ENCODE measurements at places on chromosomes 6 and 20. TPM values are rescaled to one million over a fixed set of nuclear protein-coding genes. Genes with fewer than 3 reads are reported as not detected.

FAM217A gene
- total RNA-seq = not detected

DNA sequence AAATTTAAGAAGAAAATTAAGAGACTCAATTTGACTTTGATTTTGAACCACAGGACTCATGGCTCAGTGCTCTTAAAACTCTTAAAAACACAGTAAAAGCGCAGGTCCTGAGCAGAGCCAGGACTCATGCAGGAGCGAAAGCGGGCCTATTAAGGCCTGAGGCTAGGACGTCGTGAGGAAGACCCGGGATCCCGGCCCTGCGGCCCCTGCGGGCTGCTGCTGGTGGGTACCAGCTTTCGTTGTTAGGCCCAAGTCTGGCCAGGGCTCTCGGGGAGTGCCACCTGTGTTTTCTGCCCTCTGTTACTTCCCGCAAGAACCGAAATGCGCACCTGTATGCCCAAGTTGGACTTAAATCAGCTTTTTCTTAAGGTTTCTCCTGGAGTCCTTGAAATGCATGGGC lies 3.4 kb upstream of the PAX1 start:
- no peak for DNase-seq

DNA sequence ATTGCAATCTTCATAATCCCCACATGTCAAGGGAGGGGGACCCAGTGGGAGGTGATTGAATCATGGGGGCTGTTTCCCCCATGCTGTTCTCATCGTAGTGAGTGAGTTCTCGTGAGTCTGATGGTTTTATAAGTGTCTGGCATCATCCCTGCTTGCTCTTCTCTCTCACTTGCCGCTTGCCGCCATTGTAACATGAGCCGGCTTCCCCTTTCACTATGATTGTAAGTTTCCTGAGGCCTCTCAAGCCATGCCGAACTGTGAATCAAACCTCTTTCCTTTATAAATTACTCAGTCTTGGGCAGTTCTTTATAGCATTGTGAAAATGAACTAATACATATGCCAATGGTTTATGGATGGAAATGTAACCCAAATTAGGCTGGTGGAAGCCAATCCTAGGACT lies 109.4 kb upstream of the AKAP12 start:
- DNase-seq = no peak

GRCh38 chr6:74368746-74369145 lies 672.7 kb downstream of the CD109 start:
- no peak for DNase-seq

DEFB124 gene
- not detected for total RNA-seq

GRCh38 chr20:7189231-7189630 lies 421.7 kb downstream of the BMP2 start:
- no peak for DNase-seq

GRCh38 chr20:13148961-13149360 lies 72.1 kb upstream of the ISM1 start:
- DNase-seq = no peak

DNA sequence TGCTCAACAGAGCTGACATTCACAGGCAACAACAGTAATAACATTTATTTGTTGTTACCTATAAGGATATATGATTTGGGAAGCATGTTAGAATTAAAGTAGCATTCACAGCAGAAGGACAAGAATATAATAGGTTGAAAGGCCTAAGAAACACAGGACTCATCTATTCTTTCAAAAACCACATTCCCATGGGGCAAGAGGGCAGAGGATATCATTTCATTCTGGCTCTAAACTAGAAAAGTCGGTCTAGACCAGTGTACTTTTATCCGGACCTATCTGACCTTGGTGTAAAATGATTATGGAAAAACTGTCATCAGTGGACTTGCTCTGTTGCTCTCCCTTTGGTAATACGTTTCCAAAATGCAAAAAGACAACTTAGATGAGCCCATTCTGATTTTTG lies 914.7 kb upstream of the CITED2 start:
- DNase-seq = no peak

DNA sequence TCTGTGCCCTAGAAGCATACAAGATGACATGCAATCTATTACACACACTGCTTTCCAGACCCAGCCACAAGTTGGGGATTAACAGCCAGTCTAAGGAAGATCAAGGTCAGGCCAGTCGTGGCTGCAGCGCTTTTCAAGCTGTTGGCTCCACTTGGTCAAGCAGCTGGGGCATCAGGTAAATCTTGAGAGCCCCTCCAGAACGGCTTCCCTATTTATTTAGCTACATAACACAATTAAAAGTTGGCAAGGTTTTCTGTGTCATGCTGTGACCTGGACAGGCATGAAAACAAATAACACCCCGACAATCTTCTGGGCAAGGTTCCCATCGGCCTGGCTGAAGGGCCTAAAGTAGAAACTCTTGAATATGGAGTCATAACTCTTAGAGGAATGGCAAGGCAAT lies 524.3 kb downstream of the PRKN start:
- DNase-seq = no peak

HDGFL1 gene
- not detected for total RNA-seq

SSTR4 gene
- total RNA-seq = not detected

DNA sequence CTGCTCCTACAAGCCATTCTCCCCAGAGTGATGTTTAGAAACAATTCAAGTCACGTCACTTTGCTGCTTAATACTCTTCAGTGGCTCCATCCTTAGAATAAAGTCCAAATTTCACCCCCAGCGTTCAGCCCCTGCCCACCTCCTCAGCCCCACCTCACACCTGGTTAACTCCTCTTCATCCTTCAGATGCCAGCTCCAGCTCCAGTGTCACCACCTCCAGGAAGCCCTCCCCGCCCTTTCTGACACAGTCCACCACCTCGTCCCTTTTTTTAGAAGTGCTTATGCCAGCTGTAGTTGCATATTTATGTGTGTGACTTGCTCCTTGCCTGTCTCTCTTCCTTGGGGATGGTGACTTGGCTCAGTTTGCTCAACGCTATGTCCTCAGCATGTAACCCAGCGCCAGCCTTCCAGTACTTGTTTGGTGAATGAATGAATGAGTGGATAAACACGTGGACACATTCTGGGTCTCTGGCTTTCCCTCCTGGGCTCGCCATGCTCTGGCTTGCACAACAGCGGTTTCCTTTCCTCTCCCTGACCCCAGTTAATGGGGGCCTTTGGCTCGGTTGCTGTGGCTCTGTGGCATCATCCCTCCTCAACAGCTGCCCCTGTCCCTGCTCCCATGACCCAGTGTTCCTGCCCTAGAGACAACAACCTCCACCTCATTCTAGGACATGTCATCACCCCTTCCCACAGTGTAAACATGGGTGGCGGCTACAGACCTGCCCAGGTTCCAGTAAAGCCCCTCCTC lies 3.7 kb upstream of the IP6K3 start:
- no peak for DNase-seq

COQ3 gene
- 10.9 TPM for total RNA-seq

DNA sequence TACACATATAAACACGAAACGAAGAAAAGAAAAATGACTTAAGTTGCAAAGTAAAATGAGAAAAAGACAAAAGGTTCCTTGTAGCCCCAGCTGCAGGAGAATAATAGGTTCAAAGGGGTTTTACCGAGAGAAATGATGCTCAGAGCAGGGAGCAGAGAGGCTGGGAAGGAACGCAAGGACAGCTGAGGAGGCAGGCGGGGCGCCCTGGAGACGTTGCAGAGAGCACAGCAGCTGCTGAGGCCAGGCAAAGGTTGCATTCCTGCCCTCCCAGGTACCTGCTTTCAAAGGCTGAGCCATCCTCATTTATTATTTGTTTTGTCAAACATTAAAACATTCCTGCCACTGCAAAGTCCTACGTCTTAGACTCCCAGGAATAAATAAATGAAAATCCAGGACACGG lies 16.2 kb upstream of the VAPB start:
- no peak for DNase-seq

VSX1 gene
- not detected for total RNA-seq

CLVS2 gene
- not detected for total RNA-seq

DNA sequence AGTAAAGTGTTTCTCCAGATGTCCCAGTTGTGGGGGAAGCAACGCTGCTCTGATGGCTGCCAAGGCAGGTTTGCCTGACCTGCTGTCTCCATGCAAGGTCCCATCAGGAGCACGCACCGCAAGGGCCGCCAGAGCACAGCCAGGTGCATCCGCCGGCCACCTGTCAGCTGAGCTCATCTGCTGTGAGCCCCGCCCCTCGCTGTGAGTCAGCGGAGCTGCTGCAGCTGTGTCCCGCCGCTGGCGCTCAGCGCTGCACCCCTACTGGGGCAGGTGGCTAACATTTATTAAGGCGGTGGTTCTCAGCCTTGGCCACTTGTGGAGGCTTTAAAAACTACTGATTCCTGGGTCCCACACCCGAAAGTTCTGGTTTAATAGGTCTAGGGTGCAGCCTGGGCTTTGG lies 225.7 kb downstream of the UST start:
- DNase-seq = peak; percentile 90

MYO6 gene
- not detected for total RNA-seq

RIPOR3 gene
- 0.53 TPM for total RNA-seq

OPN5 gene
- not detected for total RNA-seq

- DNase-seq = no peak
Observed at GRCh38 chr6:134590449-134590848, 272.5 kb upstream of the SGK1 start.

GRCh38 chr6:11231564-11232192 lies 790 bp downstream of the NEDD9 start:
- no peak for DNase-seq

DNA sequence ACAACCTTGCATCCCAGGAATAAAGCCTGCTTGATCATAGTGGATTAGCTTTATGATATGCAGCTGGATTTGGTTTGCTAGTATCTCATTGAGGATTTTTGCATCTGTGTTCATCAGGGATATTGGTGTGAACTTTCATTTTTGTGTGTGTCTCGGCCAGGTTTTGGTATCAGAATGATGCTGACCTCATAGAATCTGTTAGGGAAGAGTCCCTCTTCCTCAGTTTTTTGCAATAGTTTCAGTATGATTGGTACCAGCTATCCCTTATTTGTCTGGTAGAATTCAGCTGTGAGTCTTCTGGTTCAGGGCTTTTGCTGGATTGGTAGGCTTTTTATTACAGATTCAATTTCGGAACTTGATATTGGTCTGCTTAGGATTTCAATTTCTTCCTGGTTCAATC lies 132.5 kb downstream of the ZFAND3 start:
- DNase-seq = no peak

- no peak for DNase-seq
Observed at GRCh38 chr6:115666997-115667396, 393.7 kb downstream of the FRK start.

- peak; percentile 46 for DNase-seq
Observed at GRCh38 chr20:2729251-2729713, 36.7 kb downstream of the EBF4 start.

GSTA3 gene
- total RNA-seq = not detected

MRPS18A gene
- 61.6 TPM for total RNA-seq

DNMT3B gene
- total RNA-seq = 18.1 TPM

DNA sequence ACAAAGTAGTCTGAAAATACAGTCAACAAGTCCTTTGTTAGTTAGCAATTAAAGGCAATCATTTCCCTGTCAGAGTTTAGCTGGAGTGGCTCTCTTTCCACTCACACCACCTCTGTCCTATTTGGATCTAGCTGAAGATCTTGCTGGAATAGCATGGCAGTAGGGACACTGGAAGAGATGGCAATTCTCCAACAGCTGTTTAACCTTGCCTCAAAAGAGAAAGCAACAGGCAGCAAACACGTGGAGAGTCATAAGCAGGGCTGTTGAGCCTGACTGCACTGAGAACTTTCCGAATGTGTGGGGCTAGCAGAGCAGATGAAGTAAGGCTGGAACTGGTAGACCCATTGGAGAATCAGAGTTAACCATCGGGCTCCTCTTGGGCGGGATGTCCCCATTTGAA lies 38.0 kb upstream of the PRSS35 start:
- DNase-seq = no peak

PGBD1 gene
- 1.9 TPM for total RNA-seq

MYH7B gene
- 0.70 TPM for total RNA-seq

GRCh38 chr6:166737261-166737660 lies 110.2 kb upstream of the RPS6KA2 start:
- DNase-seq = no peak

GRCh38 chr20:56259948-56260347 lies 11.4 kb downstream of the MC3R start:
- no peak for DNase-seq

RAET1E gene
- total RNA-seq = not detected

GRCh38 chr6:21157186-21157929 lies 436.2 kb upstream of the SOX4 start:
- no peak for DNase-seq

KCNK15 gene
- total RNA-seq = not detected

DNA sequence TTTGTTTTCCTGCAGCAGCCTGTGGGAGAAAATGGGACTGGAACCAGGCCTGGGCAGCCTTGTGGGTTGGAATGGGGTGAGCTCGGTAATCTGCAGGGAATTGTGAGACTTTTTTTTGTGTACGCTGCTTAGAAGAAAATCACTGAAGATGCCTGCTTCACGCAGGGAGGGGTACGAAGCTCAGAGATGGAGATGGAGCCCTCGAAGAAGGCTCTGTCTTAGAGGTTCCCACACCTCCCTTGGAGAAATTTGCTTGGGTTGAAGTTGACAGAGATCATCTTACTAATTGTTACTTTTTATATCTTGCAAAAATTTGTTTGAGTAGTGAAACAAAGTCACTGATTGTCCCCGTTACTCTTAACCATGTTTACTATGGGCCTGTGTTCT lies 894 bp downstream of the PYGB start:
- DNase-seq = no peak

DNA sequence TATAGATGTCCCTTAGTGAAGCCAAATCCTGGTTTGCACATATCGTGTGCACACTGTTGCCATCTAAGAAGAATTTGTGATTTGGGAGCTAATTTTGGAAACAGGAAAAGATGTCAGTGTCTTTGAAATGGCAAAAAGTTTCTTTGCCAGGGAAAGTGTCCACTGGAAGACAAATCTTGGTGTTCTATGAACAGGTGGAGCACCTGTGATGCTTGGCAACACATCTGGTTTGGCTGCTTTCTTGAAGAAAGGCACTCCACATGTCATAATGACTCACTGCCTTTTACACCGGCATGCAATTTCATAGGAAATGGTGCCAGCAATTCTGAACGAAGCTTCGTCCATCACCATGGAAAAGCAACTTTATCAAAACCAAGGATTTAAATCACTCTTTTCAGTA lies 1040.0 kb upstream of the MAP3K7 start:
- DNase-seq = no peak

- DNase-seq = no peak
Observed at GRCh38 chr6:14386263-14386662, 268.7 kb downstream of the CD83 start.

SYTL3 gene
- total RNA-seq = 0.89 TPM

- DNase-seq = no peak
Observed at GRCh38 chr20:21325296-21325695, 22.2 kb downstream of the XRN2 start.

TTLL9 gene
- total RNA-seq = not detected

- peak; percentile 73 for DNase-seq
Observed at GRCh38 chr6:32785781-32786533, 22.6 kb upstream of the HLA-DQB2 start.

- no peak for DNase-seq
Observed at GRCh38 chr6:138891255-138891986, 95.5 kb downstream of the ECT2L start.

TSBP1 gene
- total RNA-seq = not detected
